DMS153 (cell line): ENCODE measurements at places on chromosomes 1 and 21.

GRCh38 chr1:193412748-193413147 is 226.3 kb upstream of the B3GALT2 start:
- no peak for DNase-seq

DNA sequence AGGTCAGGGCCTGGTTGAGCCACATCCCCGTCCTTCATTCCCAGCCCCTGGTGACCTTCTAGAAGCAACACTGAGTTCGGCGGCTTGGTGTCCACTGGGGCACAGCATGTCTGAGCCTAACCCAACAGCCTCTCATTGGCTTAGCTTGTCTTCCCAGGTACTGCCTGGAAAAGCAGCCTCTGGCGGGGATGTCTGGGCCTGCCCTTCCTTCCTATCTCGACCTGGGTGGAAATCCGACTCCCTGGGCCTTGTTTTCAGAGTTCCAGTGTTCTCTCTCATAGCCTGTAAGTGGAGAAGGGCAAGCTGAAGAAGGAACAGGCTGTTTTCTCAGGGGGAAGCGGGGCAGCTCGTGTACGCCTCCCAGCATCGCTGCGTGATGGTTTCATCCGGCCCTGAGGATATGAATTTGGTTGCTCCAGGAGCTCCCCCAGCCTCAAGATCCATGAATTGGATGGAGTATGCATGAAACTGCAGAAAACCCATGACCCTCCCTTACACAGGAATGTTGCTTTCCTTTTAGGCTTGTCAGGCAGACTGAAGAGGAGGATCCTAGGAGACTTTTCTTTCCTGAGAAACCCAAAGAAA is 116.5 kb upstream of the IRF2BP2 start:
- peak; percentile 37 for DNase-seq

DNA sequence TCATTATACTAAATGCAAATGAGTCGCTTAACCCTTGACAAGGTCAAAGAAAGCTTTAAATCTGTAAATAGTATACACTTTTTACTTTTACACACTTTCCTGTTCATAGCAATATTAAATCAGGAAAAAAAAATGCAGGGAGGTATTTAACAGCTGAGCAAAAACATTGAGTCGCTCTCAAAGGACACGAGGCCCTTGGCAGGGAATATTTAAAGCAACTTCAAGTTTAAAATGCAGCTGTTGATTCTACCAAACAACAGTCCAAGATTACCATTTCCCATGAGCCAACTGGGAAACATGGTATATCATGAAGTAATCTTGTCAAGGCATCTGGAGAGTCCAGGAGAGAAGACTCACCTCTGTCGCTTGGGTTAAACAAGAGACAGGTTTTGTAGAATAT is 62.7 kb downstream of the CAPN2 start:
- no peak for DNase-seq

DNA sequence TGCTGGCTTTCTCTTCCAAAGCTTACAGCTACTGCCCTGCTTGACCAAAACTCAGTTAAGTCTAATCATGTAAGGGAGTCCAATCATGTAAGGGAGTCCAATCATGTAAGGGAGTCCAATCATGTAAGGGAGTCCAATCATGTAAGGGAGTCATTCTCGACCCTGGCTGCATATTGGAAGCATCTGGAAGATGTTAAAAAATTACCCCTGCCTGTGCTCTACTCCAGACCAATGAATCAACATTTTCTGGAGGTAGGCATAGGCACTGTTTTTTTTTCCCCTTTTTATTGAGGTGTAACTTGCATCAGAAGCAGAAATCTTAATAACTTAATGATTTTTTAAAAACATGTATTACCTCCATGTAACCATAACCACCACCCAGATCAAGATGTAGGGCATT is 9.4 kb downstream of the PIGP start:
- DNase-seq, result no peak

DNA sequence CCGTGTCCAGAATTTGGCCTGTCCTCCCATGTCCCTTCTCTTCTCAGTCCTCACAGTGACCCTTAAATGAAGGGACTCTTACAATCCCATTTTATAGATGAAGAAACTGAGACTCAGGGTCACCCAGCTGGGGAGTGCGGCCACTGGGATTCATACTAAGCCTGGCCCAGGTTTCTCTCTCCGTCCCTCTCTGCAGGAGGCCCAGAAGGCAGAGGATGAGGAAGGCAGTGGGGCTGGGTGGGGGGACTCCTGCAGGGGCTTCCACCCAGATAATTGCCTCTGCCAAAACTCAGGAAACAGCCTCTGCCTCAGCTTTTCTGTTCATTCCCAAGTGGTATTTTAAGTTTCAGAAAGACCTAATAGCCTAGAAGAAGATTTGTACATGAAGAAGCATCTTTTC is 299.8 kb downstream of the MATN1 start:
- DNase-seq, result no peak

GRCh38 chr1:54575161-54575560 is 27.1 kb downstream of the ACOT11 start:
- DNase-seq, result no peak

- DNase-seq, result peak; percentile 17
Observed at GRCh38 chr1:196317535-196318522, 290.4 kb downstream of the KCNT2 start.

DNA sequence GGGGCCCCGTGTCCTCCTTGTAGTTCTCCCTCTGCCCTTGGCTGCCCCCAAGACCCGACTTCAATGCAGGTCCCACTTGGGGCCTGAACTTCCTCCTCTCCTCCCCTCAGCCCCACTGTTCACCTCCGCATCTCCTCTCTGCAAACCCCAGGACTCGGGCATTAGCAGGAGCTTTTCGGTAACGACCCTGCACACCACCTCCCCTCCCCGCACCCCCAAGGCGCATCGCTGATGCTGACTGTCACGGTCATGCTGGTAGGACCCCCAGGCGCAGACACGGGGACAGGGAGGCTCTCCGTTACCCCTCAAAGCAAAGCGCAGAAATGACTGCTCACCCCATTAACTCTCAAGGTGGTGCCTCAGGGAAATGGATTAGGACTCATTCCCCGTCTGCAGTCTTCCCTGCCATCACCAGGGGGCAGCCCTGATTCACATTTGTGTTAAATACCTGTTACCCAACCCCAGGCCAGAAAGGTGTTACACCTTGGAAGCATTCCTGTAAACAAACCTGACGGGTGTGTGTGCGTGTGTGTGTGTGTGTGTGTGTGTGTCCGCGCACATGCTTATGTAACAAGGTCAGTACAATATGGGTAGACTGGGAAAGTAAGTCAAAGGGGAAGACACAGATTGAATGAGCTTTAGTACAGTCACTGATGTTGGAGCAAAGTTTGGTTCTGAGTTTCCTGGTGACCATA is 6.4 kb upstream of the GUCA2B start:
- peak; percentile 90 for DNase-seq

- no peak for DNase-seq
Observed at GRCh38 chr1:184895086-184895485, 79.2 kb downstream of the NIBAN1 start.

DNA sequence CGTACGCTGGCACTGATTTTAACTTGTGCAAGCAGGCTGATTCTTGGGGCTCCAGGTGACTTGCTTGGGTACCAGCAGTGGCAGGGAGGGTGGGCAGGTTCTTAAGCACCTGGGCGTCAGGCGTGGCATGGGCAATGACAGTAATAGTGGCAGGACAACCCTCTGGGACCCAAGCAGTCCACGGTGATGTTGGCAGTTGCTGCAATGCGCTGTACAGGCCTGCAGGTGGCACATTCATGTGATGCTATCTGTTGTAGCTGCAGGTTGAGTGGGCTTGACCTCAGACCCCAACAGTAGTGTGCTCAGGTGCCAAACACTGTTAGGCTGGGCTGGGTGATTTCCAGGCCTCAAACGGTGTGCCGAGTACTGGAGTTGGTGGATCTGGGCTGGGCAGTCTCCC is 10.2 kb upstream of the OR10J4 start:
- DNase-seq, result no peak

DNA sequence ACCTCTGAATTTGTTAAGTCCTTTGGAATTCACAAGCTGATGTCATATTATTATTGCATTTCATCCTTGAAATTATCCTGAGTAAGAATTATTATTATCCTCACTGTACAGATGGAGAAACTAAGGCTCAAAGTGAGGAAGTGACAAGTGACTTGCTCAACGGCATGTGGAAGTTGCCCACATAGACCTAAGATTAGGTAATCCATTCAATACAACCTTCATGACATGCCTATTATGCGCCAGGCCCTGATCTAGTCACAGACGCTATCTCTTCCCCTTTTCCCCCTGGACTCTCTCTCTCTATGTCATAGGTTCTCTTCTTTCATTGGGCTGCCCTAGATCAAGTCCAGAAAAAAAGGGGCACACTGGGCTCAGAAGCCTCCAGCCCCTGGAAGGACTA is 84.9 kb upstream of the KCNK2 start:
- DNase-seq, result no peak

GRCh38 chr1:11882814-11883538 is 24.2 kb upstream of the NPPB start:
- DNase-seq, result peak; percentile 63

DNA sequence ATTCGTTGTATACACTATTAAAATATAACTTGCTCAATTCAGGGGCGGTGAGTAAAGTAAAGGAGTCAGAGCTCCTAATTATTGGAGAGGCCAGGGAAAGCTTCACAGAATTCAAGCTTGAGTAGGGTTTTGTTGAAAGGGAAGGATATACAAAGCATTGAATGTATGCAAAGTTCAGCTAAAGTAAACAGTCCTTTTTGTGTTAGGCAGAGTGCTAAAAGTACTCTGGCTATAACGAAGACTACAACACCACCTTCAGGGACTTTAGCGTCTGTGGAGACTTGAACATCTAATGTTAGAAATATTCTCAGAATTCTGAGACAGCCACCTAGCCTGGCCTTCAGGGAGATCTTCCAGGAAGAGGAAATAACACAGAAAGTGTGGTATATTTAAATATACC is 1.1 kb downstream of the FALEC start:
- DNase-seq, result peak; percentile 31

DNA sequence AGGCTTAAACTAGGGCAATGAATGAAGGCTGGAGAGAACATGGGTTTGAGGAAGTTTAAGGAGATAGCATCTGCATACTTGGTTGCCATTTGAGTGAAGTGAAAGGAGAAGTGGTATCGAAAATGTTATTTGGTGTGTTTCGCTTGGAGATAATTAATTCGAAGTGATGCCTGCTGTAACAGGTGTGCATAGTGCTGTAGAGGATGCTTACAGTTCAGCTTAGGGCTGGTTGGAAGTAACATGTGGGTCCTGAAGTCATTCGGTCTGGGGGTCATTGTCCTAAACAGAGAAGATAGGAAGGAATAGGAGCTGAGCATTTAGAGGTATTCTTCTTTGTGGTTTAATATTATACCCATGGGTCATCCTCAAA is 301 bp upstream of the NUDT17 start:
- no peak for DNase-seq
